CD4-positive, alpha-beta T cell treated with Interleukin-17A for 4 hours (primary cell): ENCODE measurements at places on chromosomes 2 and 18.

GRCh38 chr18:75745147-75745546 is 317.6 kb upstream of the SMIM21 start:
- no peak for DNase-seq

GRCh38 chr2:218043701-218044109 is 25.3 kb upstream of the RUFY4 start:
- DNase-seq: no peak

GRCh38 chr2:225367482-225367881 is 32.0 kb upstream of the NYAP2 start:
- DNase-seq: no peak

DNA sequence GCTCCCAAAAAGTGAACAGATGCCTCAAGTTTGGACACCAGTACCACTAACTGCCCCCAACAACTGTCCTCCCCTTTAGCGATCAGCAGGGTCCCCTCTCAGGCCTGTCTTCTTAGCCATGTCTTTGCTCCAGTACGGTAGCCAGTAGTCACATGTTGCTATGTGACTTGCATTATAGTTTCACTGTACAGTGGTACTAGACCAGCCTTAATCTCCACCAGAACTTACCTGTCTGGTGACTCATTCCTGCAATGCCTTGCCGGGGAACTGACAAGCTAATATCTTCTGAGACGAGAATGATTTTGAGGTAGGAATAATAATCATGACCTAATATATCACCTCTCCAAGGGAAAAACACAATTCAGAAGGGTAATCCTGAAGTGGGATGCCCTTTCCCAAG is 23.7 kb downstream of the ACMSD start:
- DNase-seq: no peak

GRCh38 chr2:237915576-237915975 is 51.2 kb upstream of the UBE2F start:
- no peak for DNase-seq

DNA sequence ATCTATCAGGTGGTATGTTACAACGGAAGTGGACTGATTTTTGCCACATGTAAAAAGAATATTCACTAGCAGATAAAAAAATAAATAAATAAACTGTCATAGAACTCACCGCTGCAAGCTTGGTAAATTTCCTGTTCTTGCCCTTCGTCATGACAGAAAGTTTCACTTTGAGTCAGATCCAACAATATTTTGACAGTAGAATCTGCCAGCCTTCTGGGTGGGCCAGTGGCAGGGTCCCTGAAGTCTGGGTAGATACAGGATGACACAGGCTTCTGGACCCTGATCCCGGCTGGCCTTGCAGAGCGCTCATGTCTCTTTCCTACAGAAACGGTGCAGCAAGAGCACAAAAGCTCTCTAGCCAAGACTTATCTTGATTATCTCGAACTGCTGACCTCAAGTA is 97.8 kb upstream of the PMAIP1 start:
- no peak for DNase-seq

- no peak for DNase-seq
Observed at GRCh38 chr2:128557831-128558241, 239.2 kb upstream of the HS6ST1 start.

DNA sequence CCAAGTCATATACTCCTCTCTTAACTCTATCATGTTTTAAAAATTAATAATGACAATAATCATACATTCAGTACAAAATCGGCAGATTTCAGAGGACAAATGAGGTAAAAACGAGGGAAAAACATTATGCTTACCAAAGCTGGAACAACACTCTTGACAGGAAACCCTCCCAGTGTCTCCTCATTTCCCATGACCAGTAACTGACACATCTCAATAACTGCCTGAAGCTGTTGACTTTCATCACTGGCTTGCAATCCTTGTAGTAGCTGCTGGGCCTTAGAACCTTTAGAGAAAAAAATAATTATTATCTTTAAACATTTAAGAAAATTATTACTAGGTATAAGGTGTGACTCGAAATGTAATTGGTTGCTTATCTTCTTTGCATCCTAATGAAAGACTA is 103.6 kb downstream of the TRIP12 start:
- no peak for DNase-seq

- DNase-seq: no peak
Observed at GRCh38 chr2:236587861-236588815, 18.5 kb downstream of the ACKR3 start.

GRCh38 chr2:9208875-9209274 is 2.3 kb downstream of the ASAP2 start:
- DNase-seq: no peak
